ENCODE measurements at places on chromosomes 4 and X.

DNA sequence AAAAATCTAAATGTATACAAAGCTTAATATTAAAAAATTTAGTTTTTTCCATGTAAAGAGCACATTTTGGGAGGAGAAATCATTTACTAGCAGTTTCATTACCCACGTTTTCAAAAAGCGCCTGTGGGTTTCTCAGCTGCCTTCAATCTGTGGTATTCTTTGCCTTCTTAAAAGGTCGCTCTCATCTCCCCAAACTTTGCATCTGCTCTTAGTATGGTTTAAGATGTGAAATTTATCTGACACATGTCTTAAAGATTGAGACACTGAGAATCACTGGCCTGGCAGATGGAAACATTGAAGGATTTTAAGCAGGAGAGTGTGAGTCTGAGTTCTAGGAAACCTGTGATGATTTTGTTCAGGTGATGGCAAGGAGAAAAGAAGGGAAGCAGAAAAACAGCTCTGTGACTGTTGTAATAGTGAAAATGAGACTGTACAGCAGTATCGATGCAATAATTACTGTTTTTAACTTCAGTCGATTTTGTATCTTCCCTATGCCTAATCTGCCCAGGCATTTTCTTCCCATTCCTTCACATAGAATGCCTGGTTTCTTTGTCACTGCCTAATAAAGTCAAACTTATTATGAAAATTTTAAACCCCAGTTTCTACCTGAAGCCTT lies 75.9 kb downstream of the PAQR3 start:
- DNase-seq: no peak

GRCh38 chr4:132333724-132334047 lies 815.4 kb upstream of the PCDH10 start:
- no peak for DNase-seq

DNA sequence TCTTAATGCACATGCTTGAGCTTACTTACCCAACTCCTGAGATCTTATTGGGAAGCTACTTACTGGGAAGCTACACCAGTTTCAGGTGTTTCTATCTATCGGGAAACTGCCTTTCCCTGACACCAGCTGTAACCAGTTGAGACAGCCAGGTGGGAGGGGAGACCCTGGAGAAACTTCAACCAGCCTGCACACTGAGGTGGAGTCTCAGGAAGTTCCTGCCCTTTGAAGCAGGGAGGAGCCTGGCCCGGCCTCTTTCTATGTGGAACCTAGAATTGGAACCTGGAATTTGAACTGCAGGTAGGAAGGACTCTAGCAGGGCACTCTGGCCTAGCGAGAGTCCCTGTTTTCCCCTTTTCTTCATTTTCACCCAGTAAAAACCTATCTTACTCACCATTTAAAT lies 425.8 kb upstream of the PABPC4L start:
- no peak for DNase-seq

DNA sequence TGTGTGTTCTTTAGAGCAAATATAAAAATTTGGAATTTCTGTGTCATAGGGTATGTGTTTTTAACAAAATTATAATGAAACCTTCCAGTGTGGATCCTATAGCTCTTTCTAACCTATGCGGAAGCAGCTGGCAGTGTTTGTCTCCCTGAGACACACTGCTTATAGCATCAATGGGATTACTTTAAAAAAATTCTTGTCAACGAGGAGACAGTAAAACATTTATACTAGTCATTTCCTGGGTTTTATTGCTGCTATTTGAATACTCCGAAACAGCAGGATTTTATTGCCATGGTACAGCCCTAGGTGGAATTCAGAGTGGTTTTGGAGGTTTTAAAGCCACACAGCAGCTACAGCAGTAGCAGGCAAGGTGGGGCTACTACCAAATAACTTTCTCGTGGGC lies 145.1 kb upstream of the IL1RAPL2 start:
- DNase-seq: no peak

Measured in GM12891 (cell line).